ENCODE measurements at places on chromosomes 5 and 9.

GRCh38 chr5:133945568-133945967 lies 22.9 kb downstream of the C5orf15 start:
- DNase-seq, result peak; percentile 64

DNA sequence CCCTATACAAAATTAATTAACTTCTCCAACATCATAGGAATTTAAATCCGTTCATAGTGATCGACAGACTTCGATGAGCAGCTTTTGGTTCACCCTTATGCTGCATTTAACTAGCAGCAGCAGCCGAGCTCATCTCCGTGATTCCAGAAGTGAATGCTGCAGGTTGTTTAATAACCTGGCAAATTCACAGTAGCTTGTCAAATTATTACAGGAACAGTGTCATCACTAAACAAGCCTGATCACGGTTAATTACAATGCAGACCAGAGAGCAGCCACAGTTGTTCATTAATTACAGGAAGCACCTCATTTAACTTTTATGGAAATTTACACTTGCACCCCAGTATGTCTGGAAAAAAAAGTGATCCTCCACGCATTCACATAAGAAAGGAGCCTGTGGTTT lies 188.2 kb downstream of the BNC2 start:
- no peak for DNase-seq

- no peak for DNase-seq
Observed at GRCh38 chr5:17429353-17429752, 68.7 kb upstream of the TAF11L2 start.

DNA sequence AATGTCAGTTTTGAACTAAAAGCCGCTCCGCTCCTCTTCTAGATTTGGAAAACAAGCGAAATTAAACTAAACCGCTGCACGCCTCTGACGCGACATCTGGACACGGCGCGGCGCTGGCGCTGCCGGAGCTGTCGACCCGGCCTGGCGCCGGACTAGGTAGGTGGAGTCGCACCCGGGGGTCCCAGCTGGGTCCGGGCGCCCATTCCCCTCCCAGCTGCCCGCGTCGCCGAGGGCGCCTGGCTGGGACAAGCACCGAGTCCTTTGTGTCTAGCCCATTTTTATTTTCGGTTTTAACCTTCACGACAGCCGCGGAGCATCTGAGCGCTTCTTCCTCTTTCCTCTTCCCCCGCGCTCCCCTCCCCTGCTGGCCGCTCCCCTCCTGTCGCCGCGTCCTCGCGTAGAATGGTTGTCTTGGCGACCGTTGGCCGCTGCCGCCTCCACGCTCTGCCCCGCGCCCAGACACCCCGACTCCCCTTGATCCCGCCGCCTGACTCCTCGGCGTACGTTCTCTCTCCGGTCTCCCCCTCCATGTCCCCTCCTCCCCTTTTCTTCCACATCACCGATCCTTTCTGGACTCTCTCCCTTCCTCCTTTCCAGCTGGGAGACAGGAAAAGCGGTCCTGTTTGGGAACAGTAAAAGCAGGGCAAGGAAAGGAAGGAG lies 545 bp downstream of the CDKN2B-AS1 start:
- DNase-seq, result no peak

GRCh38 chr5:55994495-55994997 lies at the start of gene IL6ST:
Gene IL6ST, minus strand, starts transcription at chr5:55994963. Its CDS starts 18,685 bp downstream, at chr5:55976278.
- DNase-seq, result peak; percentile 69

GRCh38 chr9:136808075-136808805 lies 492 bp downstream of the RABL6 start:
- no peak for DNase-seq

DNA sequence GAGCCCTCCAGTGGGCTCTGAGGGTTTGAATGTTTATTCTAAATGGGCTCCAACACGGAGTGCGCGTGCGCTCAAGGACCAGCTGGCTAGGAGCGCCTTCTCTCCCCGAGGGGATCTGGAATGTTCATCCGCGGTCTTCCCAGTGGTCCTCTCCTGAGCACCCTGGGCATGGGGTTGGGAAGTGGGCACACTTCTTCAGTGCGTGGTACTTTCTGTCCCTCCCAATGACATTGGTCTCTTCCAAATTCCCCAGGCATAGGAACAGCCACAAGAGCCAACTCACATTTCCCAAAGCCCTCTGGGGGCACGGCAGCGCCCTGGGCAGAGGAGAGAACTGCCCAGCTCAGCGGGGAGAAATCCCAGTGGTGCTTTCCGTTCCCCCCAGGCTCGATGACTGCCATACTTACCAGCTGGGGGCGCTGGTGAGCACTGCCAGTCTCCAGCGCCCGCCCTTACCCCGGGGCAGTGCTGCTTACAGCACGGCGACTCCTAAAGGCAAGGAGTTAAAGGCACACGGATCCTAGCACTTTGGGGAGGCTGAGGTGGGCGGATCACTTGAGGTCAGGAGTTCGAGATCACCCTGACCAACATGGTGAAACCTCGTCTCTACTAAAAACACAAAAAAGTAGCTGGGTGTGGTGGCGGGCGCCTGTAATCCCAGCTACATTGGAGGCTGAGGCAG lies 29.9 kb upstream of the OBP2B start:
- DNase-seq, result peak; percentile 72

- DNase-seq, result no peak
Observed at GRCh38 chr5:66354422-66354821, 210.3 kb downstream of the SREK1 start.

DNA sequence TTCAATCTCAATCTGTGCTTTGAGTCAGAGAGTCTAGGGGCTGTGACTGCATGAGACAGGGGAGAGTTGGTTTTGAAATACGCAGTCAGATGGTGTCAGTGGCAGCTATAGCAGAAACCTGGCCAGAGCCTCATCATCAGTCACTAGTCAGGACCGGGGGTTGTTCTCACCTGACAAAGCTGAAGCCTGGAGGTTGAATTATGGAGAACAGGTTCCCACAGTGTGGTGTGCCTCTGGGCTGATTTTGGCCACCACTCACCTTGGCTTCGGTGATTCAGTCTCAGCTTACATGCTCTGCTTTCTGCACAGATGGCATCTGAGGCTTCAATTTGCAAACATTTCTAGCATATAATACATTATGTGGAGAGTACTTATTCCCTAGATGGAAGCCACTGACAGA lies 387.3 kb downstream of the YTHDC2 start:
- DNase-seq, result no peak

GRCh38 chr5:150616506-150616905 lies 24.0 kb upstream of the SYNPO start:
- DNase-seq, result no peak

- DNase-seq, result no peak
Observed at GRCh38 chr9:75532233-75533050, 358.0 kb upstream of the PCSK5 start.

GRCh38 chr5:68730220-68730978 lies 363.4 kb upstream of the SLC30A5 start:
- DNase-seq, result peak; percentile 59

DNA sequence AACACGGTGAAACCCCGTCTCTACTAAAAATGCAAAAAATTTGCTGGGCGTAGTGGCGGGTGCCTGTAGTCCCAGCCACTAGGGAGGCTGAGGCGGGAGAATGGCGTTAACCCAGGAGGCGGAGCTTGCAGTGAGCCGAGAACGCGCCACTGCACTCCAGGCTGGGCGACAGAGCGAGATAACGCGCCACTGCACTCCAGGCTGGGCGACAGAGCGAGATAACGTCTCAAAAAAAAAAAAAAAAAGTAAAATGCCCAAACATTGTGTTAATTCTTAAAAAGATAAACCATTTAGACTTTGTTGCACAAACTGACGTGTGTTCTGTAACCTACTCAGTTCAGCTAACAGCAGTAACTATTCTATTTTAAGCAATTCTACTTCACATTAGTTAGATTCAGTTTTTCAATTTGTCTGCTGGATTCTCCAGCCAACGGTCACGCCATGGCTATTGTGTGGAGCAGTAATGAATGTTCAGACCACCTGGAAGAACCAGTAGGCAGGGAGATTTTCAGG lies 119.3 kb upstream of the MAN2A1 start:
- DNase-seq, result no peak

- DNase-seq, result no peak
Observed at GRCh38 chr9:126367616-126368015, 41.0 kb downstream of the MVB12B start.

GRCh38 chr9:122988920-122989621 lies 44.4 kb upstream of the GPR21 start:
- no peak for DNase-seq

- DNase-seq, result no peak
Observed at GRCh38 chr9:32928912-32929311, 72.5 kb downstream of the APTX start.

- DNase-seq, result peak; percentile 75
Observed at GRCh38 chr9:108934323-108934893, at the start of gene ABITRAM. Gene ABITRAM, plus strand, starts transcription at chr9:108934400. Its CDS starts 87 bp downstream, at chr9:108934487.

GRCh38 chr9:116198344-116198743 lies 44.8 kb downstream of the PAPPA start:
- peak; percentile 43 for DNase-seq

DNA sequence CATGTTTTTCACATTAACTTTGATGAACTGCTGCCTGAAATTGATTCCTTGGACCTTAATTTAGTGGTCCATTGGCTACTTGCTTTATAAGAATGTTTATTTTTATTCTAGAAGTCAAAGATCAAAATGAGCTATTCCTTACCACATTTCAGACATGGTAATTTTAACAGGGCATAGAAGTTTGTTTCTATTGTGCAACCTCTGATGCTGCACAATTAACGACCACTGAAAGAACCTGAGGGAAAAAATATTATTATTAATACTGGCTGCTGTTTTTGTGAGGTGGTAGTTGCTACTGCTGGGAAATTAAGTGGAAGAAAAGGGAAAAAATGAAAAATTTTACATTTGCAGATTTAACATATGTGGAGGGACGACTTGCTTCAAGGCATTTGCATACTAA lies 37.9 kb upstream of the RAB3C start:
- DNase-seq, result no peak

DNA sequence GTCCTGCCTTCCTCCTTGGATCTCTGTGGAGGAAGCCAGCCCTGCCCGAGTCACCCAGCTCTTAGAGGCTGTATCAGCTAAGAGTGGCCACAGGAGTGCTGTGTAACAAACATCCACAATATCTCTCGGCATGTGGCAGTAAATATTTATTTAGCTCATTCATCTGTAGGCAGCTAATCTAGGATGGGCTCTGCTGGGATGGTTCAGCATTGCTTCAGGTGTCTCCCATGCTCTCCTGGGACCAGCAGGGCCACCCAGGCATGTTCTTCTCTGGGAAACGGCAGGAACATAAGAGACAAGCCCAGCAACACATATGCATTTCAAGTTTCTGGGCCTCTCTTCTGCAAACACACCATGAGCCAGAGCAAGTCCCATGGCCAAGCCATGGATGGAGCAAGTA lies 56.1 kb downstream of the HRH2 start:
- DNase-seq, result no peak

DNA sequence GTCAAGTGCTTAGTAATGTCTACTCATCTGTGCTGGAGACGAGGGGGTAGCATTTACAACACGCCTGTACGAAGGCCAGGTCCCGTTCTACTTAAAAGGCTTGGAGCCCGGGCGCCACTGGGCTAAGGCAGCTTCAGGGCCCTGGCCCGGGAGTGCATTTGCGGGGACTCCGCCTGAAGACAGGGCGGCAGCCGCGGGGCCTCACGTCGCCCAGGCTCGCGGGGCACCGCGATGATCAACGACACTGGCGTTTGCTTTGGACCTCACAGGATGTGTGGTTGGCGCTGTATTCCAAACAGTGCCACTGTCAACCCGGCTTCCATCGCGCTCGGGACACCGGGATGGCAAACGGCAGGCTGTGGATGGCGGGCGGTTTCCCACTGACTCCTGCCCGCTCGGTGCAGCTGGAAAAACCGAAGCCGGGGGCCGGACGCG lies 1.1 kb upstream of the TENT4A start:
- no peak for DNase-seq
